Stimulated activated CD8-positive, alpha-beta memory T cell treated with anti-CD3 and anti-CD28 coated beads, Interleukin-7, amount 100 ng/mL, for 1 hour (primary cell): ENCODE measurements at places on chromosomes 1 and 21.

- DNase-seq, result peak; percentile 4
Measured at GRCh38 chr1:111769517-111770146, 13.9 kb downstream of the DDX20 start.

DNA sequence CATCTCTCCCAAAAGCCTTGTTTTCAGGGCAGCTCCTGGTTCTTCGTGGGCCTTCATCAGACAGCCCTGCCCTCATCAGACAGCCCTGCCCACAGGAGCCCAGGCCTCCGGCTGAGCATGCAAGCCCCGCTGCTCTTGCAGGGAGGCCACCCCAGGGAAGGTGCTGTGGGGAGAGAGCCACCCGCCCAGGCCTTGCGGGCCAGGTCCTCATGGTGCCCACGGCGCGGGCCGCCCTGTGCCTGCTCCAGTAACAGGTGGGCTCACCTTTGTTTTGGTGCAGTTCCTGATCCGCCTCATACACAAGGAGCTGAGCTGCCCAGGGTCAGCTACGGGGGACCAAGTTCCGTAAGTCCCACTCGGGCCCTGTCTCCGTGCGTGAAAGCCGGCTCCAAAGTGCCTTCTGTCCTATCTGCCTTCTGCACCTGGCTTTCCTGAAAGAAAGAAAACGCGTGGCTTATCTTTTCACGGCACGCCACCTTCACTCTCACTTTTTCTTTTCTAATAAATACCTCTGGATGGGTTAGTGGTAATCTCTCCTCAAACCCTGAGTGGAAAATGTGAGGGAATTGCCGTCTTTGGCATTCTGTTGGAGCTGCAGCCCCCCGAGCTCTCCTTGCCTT, 65.9 kb downstream of the SLC37A1 start:
- DNase-seq, result no peak

DNA sequence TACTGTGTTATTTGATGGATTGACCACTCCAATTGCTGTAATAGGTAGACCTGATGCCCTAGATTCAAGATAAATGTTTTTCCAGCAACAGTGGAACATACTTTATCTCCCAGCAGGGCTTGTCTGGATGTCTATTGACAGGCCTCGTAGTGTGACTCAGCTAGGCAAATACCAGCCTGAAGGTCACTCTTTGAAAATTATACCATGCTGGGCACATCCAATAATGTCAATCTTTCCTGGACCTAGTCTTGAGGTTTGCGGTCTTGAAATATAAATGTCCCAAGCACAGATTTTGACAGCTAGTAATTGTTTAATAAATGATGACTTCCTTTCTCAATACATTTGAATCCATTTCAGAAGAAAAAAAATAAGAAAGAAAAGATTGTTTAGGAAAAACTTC, 1138.0 kb upstream of the TMPRSS15 start:
- no peak for DNase-seq

GRCh38 chr1:94418664-94419655, 771 bp downstream of the ABCD3 start:
- DNase-seq, result no peak

GRCh38 chr21:45471525-45472221, 66.7 kb downstream of the COL18A1 start:
- no peak for DNase-seq

GRCh38 chr1:118974661-118975060, 13.5 kb downstream of the TBX15 start:
- no peak for DNase-seq

DNA sequence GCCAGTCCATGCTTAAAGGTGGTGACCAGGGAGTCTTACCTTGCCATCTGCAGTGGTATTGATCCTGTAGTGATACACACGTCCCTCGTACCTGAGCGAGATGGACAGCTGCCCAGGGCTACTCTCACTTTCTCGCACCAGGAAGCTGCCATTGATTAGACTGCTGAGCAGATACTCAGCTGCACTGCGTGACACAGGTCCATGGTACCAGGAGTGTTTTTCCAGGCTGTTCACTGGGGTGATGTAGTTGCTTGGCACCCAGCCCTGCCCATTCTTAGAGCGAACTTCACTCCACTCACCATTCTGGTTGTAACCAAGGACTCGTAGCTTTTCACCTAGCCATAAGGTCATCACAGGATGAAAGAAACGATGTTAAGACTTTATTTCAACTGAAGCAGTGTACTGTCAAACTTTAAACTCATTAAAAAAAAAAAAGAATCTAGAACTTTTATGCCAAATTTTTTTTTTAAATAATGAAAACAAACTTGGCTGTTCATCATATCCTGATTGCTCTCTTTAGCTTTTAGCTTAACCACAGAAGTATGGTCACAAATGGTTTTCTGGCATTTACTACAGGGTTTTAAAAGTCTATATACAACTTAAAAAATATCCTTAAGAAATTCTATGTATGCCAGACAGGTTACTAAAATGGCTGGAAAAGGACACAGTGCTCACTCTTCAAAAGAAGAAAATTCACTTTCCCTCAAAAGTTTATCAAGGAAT, 44.6 kb downstream of the TOR3A start:
- no peak for DNase-seq

GRCh38 chr1:75258351-75258750, 124.2 kb downstream of the LHX8 start:
- DNase-seq, result no peak

DNA sequence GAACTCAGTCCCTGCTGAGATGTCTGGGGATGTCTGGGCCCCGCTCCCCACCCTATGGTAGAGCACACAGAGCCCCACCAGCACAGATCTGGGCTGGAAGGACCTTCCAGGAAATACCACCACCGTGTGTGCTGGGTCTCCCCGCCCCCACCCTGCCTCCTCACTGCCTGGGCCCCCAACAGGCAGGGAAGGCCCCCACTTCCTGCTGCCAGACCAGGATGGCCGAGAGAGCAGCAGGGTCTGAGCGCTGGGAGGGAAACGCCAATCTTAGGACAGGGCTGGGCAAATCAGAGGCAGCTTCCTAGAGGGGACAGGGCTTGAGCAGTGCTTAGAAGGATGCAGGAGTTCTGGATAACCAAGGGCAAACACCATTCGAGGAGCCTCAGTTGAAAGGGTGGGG, 11.9 kb downstream of the ADGRB2 start:
- DNase-seq, result no peak

DNA sequence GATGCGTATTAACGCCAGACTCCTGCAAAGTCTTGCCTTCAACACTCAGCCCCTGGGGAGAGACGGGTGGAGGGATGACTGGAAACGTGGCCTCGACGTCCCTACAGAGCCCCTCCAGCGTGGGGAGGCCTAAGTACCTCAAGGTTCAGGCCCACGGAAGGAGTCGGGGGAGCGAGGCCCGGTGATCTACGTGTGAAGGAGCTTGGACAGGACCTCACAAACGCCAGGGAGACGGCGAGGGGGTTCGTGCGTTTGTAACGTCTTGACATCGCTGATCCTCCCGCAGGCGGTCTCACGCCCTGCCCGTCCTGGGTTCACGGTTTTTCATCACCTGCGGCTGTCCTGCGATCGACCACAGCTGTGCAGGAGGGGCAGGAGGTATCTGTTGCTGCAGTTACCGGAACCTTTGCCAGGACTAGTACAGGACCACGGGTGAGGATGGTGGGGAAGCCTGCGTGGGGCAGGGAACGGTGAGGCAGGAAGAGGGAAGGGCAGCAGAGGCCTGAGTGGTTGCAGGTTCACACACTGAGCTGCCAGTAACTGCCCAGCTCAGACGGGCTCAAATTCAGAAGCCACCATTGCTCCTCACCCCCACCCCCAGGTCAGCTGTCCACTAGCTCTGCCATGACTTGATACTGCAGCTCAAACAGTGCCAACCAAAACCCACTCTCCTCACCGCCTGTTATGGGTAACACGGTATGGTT, 889 bp upstream of the CCNL2 start:
- no peak for DNase-seq

GRCh38 chr1:169601096-169601881, 15.0 kb upstream of the F5 start:
- DNase-seq, result no peak

- DNase-seq, result no peak
Measured at GRCh38 chr1:192506741-192507155, 68.8 kb upstream of the RGS1 start.

GRCh38 chr1:152109998-152110294, 5.3 kb downstream of the TCHH start:
- no peak for DNase-seq

DNA sequence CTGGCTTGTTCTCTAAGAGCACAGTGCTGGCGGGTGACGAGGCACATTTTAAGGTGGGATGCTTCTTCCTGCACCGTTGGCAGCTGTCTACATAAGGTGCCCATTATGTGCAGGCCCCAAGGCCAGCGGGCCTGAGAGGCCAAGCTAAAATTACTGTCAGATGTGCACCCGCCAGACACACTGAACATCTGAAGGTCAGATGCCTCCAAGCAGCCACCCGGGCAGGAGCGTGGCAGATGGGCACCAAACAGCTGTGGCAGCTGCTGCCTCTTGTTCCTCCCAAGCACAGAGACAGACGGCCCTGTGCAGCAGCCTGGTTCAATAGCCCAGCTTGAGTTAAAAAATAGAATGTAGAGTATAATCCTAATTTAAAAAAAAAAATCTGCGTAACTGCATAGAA, 211.9 kb upstream of the EDN2 start:
- DNase-seq, result no peak

GRCh38 chr1:235893840-235894239, 27.1 kb upstream of the LYST start:
- DNase-seq, result no peak

DNA sequence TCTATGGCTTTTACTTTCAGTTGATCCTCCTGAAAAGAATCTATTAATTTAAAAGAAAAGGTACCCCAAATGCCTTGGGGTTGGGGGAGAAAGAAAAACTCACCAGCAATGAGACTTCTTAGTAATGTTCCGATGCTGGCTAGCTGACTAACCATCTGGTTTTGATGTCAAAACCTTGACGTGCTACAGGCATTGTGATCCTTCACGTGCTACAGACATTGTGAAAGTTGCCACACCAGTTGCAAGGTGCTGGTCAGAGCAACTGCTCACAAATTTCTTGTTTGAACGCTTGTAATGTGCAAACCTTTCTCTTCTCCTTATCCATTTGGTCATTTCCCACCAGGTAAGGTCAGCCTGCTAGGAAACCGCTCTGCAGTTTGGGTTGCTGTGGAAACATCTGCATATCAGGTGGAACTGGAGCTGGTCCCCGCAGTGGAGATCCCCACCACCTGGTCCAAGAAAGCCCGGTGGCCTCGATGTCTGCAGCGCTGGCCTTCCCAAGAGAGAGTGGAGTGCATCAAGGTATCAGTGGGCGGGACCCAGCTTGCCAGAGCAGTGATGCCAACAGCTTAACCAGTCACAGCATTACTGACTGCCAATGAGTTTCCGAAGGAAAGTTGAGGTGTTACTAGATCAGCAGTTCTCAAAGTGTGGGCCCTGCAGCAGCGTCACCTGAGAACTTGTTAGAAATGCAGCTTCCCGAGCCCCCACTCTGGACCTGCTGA, 16.1 kb downstream of the MAB21L3 start:
- no peak for DNase-seq

GRCh38 chr1:9357958-9358357, 65.3 kb downstream of the SPSB1 start:
- DNase-seq, result no peak

- no peak for DNase-seq
Measured at GRCh38 chr1:46343351-46343695, 2.7 kb downstream of the NSUN4 start.

DNA sequence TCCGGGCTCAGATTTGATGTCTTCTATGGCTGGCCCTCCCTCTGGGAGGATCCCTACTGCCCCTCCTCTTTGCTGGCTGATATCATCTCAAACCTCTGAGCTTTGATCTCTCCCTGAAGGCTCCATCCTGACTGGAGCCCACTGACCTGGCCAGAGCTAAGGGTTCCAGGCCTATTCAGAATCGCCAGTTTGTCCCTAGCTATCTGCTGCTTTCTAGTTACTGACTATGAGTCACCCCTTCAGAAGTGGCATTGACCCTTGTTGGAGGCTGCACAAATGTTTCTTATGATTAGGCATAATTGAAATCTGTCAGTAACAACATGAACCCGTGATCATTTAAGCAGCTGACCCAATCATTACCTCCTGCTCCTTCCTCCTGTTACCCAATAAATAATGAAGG, 87.1 kb downstream of the ABCA4 start:
- DNase-seq, result no peak

DNA sequence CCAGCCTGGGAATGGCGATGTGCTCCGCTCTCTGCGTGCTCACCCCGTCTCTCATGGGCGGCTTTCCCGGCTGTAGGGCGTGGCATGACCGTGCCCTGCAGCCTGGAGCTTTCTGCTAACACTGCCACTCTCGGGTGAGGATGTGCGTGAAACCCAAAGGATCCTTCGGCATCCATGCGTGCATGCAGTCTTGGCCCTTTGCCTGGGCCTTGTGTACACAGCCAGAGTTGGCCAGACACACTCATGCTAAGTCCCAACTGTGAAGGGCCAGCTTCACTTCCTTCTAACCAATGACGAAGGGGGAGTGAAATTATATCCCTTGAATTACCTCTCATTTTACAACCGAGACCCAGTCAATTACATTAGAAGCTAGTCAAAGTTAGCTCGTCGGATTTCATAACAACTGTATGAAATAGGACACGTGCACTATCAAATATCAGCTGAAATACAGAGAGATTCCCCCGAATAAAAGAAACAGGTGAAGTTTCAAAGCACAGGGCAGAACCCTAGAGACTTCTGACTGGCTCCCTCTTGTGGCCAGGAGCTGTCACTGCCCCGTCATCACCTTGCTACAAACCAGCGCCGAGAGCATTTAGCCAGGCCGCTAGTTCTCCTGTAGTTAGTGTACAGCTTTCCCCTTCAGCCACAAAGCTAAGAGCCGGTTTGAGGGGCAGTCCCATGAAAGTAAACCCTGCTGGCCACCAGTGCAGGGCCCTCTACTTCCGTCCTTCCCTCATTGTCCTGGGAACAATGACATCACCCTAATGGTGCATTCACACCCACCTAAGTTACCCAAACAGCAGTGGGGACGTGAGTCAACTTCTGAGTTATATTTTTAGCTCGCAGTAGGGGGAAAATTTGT, 63.4 kb upstream of the COA6 start:
- DNase-seq, result peak; percentile 18

GRCh38 chr1:112297536-112297935, 98.5 kb upstream of the CTTNBP2NL start:
- DNase-seq, result no peak

DNA sequence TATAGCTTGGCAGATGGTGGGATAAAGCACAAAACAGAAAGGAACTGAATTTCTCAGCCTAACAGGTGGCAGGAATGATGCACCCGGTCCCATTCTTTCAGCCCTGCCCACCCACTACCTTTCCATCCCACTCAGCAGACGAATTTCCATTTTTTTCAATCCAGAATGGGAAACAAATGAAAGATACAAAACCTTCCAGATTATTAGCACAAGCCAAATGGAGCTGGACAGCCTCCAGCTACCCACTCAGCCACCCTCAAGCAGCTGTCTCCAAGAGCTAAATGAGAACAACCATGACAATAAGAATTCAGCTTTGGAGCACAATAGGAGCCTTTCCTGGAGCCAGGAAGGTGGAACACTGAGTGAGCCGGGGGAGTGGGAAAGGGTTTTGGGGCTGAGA, 96.3 kb upstream of the ST6GALNAC5 start:
- no peak for DNase-seq
